Suprapubic skin (tissue), 4 donors: ENCODE measurements at places on chromosomes 5 and 9.

DNA sequence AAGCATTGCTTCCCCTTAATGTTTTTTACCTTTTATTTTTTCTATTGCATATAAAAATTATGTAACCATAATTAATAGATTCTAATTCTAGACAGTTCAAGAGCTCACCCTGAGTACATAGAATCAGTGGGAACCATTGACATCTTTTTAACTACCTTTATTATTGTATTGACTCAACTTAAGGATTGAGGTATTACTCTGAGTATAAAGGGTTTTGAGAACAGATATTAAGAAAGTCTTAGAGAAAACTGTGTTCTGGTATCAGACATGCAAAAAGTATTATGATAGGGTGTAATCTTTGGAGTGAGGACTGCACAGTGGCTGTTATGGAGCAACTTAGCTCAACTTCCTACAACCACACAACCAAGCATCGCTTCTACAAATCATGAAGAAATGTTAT is 8.9 kb downstream of the SPEF2 start:
- H3K4me3 ChIP-seq = no peak overlapping the region
- no peaks in the 10 kb centered on the region for H3K27me3 ChIP-seq
- no peak overlapping the region for H3K27ac ChIP-seq
- H3K4me1 ChIP-seq = no peaks in the 10 kb centered on the region
- H3K36me3 ChIP-seq = peaks cover 18% of the 10 kb centered on the region
- no peak for DNase-seq

DNA sequence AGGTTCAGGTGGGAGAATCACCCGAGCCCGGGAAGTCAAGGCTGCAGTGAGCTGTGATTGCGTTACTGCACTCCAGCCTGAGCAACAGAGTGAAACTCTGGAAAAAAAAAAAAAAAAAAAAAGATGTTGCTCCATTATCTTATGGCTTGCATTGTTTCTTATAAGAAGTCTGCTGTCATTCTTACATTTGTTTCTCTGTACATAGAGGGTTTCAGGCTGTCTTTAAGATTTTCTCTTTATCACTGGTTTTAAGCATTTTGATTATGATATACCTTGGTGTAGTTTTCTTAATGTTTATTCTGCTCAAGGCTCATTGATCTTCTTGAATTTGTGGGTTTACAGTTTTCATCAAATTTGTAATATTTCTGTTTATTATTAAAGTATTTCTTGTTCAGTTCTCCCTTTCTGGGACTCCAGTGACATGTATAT is 35.2 kb downstream of the MVB12B start:
- H3K27me3 ChIP-seq = no peaks in the 10 kb centered on the region
- no peak overlapping the region for H3K27ac ChIP-seq
- DNase-seq = no peak
- H3K36me3 ChIP-seq = no peaks in the 10 kb centered on the region
- peaks cover 4% of the 10 kb centered on the region for H3K4me1 ChIP-seq
- no peak overlapping the region for H3K4me3 ChIP-seq

DNA sequence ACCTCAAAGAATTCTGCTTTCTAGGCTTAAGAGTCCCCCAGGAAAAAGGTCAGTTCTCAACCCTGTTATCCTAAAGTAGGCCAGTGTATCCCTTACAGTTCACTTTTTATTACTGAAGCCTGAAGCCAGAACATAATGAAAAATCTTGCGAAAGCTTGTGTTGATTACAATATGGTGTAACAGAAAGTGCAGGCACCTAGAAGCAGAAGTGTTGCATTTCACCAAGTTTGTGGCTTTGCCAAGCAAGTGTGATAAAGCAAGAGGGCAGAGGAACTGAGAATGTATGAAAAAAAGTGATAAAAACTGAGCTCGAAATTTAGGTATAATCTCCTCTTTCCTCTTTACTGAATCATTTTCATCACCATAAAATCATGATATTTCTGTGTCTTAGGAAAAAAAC is 26.2 kb downstream of the AGTPBP1 start:
- no peaks in the 10 kb centered on the region for H3K4me1 ChIP-seq
- H3K36me3 ChIP-seq = no peaks in the 10 kb centered on the region
- H3K27me3 ChIP-seq = no peaks in the 10 kb centered on the region
- H3K27ac ChIP-seq = no peak overlapping the region
- no peak overlapping the region for H3K4me3 ChIP-seq

DNA sequence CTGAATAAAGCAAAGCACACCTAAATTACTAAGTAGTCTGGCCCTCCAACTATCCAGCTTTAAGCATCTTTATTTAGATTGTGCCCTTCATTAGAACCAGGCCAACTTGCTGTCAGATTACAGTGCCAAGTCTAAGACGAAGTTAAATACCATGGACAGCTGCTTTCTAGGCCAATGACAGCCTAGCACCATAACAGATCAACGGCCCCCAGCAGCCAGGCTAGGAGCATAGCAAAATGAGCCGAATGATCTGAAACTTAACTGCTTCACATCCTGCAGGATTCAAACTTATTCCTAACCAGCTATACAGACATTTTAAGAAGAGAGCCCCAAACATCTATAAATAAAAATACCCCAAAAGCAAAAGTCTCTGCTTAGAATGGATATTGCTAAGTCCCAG is 6.8 kb downstream of the SLC24A2 start:
- no peaks in the 10 kb centered on the region for H3K27me3 ChIP-seq
- no peaks in the 10 kb centered on the region for H3K4me1 ChIP-seq
- no peaks in the 10 kb centered on the region for H3K36me3 ChIP-seq
- H3K27ac ChIP-seq = no peak overlapping the region
- H3K4me3 ChIP-seq = no peak overlapping the region

DNA sequence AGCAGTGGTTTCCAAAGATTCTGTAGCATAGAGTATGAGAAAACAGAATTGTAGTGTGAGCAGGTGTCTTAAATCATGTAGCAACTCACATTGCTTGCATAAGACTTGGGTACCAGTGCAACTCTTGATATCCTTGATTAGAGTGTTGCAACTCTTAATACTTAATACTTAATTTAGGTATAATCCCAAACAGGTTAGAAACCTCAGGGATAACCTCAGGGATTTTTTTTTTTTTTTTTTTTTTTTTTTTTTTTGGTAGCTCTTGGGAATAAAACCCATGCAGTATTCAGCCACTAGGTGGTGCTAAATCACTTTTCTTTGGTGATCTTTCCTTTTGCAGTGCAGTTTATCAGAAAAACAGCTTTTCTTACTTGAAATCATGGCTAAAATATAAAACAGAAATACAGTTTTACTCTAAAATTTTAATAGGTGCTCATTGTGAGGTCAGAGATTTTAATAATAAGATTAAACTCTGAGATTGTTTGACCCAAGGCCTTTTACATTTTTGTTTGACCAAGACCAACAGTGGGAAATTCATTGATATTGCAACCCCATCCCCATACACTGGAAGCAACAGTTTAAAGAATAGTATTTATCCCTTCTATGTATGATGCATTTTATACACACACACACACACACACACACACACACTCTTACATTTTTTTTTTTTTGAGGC is 55.3 kb downstream of the ERAP1 start:
- no peak for DNase-seq
- no peaks in the 10 kb centered on the region for H3K27me3 ChIP-seq
- H3K36me3 ChIP-seq = peaks cover 90% of the 10 kb centered on the region

GRCh38 chr9:86721226-86721781 is 226.0 kb downstream of the GAS1 start:
- H3K27me3 ChIP-seq = no peaks in the 10 kb centered on the region
- peak overlapping the region; percentile 81 for H3K27ac ChIP-seq
- peaks cover 30% of the 10 kb centered on the region for H3K4me1 ChIP-seq
- no peak overlapping the region for H3K4me3 ChIP-seq
- H3K36me3 ChIP-seq = no peaks in the 10 kb centered on the region
- DNase-seq = no peak

DNA sequence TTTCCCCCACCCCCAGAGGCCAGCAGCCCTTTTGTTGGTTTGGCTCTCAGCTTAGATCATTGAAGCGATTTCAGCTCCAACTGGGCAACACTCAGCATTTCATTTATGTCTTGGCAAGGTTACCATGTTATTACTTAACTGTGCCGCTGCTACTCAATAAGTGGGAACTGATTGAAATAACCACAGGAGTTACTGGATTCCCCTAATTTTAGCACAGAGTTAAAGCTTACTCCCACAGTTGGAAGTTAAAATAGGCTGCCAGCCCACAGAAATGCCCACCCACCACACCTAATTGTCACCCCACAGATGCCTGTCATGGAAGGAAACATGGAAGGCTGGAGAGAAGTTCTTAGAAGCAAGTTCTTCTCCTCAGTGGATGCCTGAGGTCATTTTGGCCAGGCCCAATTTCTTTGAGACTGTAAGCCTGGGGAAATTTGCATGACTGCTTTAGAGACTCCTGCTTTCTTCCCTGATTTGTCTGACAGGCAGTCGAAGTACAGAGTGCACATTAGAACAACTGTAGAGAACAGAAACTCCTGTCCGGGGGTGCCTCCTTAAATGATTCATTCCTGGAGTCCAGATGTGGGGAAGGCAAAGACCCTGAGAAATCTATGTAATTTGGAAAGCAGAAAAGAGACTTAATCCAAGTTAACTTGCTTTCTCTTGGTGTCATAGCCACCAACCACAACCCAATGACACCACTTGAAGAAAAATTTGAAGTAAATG is 370.0 kb downstream of the ZSWIM6 start:
- no peak for DNase-seq
- H3K27me3 ChIP-seq = no peaks in the 10 kb centered on the region
- H3K27ac ChIP-seq = no peak overlapping the region
- H3K4me1 ChIP-seq = peaks cover 17% of the 10 kb centered on the region

DNA sequence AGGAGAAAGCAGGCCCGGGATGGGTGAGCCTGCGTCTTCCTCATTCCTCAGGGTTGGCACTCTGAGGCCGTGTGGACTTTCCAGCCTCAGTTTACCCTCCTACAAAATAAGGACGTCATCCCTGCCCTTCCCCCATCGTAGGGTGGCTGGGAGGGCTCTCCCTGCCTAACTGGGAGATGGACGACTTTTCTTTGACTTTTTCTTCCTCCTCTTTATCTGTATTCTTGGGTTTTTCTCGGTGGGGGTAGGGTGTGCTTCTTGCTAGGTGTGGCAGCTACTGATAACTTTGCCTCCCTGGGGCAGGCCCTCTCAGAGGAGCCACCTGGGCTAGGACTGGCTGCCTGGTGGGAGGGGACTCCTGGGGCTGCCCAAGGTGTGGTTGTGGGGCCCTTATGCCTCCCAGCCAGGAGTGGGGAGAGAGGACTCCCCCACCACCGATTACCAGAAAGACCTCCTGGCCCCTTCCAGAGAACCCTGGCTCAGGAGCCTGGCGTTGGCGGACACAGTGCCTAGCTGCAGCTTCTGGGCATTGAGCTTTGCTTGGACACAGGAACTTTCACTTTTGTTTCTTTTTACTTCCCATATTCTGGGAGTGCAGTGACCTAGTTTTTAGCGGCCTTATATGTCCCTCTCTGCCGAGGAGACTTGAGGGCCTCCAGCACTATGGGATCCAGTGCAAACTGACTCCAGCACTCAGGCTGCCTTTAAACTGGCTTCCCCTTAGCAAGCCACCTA is 6.1 kb downstream of the GLIPR2 start:
- H3K27ac ChIP-seq = peak overlapping the region; percentile 53
- H3K27me3 ChIP-seq = peaks cover 8% of the 10 kb centered on the region
- H3K4me1 ChIP-seq = peaks cover 45% of the 10 kb centered on the region
- no peaks in the 10 kb centered on the region for H3K36me3 ChIP-seq
- H3K4me3 ChIP-seq = peak overlapping the region; percentile 22
- no peak for DNase-seq

- no peaks in the 10 kb centered on the region for H3K36me3 ChIP-seq
- no peaks in the 10 kb centered on the region for H3K27me3 ChIP-seq
- no peak overlapping the region for H3K27ac ChIP-seq
- no peak for DNase-seq
- H3K4me3 ChIP-seq = no peak overlapping the region
These were observed 111.5 kb upstream of the EQTN start for GRCh38 chr9:27408482-27408881.

DNA sequence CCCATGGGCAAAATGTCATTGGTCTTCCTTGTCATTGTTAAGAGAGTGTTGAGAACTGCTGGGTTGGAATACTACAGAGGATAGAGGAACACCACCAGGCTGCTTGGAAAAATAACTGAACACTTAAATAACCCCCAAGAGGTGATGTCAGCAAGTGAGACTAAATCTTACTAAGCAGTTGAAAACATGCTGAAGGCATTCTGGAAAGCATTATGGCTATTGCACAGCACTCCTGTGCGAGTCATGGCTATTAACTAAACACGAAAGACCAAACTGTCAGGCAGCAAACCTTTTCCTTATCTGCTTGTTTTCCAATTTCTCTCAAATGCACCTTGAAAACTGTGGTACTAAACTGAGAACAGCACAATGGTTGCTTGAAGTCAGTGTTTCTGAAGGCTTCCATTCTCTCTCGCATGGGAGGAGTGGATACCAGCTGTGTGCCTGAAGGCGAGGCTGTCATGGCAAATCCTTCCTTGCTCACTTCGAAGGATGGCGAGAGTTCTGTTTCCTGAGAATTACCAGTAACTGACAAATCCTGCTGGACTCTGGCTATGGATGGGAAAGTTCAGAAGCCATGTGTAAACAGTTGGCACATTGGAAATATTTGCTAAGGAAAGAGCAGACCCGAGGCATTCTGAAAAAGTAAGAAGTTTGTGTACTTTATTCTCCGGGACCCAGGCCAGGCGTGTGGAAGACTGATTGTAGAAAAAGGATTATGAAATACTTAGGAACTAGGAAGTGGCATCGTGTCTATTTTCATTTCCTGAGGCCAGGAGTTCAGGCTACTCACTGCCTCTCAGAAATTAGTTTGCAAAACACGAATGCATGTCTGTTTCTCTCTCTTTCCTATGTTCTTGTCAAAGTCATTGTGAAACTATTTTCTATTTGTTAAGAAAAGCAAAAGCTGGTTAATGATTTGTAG is 182.1 kb downstream of the DMRT2 start:
- H3K4me1 ChIP-seq = peaks cover 13% of the 10 kb centered on the region
- peak overlapping the region; percentile 68 for H3K27ac ChIP-seq
- no peaks in the 10 kb centered on the region for H3K36me3 ChIP-seq
- DNase-seq = peak; percentile 79
- H3K4me3 ChIP-seq = no peak overlapping the region

- peaks cover 21% of the 10 kb centered on the region for H3K4me1 ChIP-seq
- no peak for DNase-seq
- no peaks in the 10 kb centered on the region for H3K27me3 ChIP-seq
- H3K4me3 ChIP-seq = peak overlapping the region; percentile 70
- no peak overlapping the region for H3K27ac ChIP-seq
These were observed 291.0 kb downstream of the DOCK8 start for GRCh38 chr9:505741-506059.

DNA sequence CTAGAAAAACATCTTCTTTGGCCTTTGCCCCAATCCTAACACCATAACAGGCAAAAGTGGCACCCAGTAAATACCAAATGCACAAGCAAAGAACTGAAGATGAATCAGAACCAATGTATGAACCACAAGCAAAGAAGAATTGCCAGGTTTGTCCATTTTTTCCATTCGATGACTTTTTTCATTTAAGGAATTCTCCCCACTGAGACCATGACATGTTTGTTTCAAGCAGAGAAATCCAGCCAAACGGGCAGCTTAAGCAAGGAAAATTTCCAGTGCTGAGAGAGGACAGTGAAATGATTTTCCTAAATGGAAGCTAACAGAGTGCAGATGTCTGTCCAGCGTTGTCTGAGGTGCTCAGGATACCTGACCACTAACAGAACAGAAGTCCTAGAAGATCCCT is 203.7 kb downstream of the ADAMTS12 start:
- H3K27ac ChIP-seq = no peak overlapping the region
- no peak for DNase-seq
- no peak overlapping the region for H3K4me3 ChIP-seq
- H3K27me3 ChIP-seq = no peaks in the 10 kb centered on the region

GRCh38 chr5:13378091-13378490 is 566.4 kb downstream of the DNAH5 start:
- H3K27ac ChIP-seq = no peak overlapping the region
- no peaks in the 10 kb centered on the region for H3K4me1 ChIP-seq
- H3K4me3 ChIP-seq = no peak overlapping the region
- no peak for DNase-seq
- no peaks in the 10 kb centered on the region for H3K36me3 ChIP-seq
- no peaks in the 10 kb centered on the region for H3K27me3 ChIP-seq

- no peaks in the 10 kb centered on the region for H3K4me1 ChIP-seq
- H3K36me3 ChIP-seq = no peaks in the 10 kb centered on the region
- no peak for DNase-seq
These were observed 759.9 kb downstream of the DTWD2 start for GRCh38 chr5:118228489-118228888.
